GM18507 (cell line): ENCODE measurements at places on chromosomes 3 and 15.

- no peak for DNase-seq
Observed at GRCh38 chr15:29988701-29989100, 94.1 kb upstream of the GOLGA8J start.

- DNase-seq = no peak
Observed at GRCh38 chr15:62823561-62823960, 219.0 kb upstream of the TPM1 start.

DNA sequence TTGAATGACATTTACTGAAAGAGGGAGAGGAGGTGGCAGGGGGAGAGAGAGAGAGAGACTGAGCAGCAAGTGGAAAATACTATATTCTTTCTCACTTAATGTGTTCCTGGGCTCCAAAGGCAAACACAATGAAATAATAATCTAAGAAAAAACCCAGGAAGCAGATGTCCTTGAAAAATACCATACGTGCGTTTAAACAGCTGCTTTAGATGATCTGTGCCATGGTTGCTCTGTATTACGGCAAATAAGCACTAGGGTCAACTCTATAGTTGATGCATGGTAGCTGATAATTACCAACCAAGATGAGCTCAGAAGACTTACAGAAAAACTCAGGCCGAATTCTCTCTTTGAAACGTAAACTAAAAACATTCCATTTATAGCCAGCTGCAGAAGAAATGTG is 410.3 kb upstream of the TBL1XR1 start:
- no peak for DNase-seq

GRCh38 chr15:101646672-101647071 is 5.5 kb downstream of the TM2D3 start:
- DNase-seq = no peak

DNA sequence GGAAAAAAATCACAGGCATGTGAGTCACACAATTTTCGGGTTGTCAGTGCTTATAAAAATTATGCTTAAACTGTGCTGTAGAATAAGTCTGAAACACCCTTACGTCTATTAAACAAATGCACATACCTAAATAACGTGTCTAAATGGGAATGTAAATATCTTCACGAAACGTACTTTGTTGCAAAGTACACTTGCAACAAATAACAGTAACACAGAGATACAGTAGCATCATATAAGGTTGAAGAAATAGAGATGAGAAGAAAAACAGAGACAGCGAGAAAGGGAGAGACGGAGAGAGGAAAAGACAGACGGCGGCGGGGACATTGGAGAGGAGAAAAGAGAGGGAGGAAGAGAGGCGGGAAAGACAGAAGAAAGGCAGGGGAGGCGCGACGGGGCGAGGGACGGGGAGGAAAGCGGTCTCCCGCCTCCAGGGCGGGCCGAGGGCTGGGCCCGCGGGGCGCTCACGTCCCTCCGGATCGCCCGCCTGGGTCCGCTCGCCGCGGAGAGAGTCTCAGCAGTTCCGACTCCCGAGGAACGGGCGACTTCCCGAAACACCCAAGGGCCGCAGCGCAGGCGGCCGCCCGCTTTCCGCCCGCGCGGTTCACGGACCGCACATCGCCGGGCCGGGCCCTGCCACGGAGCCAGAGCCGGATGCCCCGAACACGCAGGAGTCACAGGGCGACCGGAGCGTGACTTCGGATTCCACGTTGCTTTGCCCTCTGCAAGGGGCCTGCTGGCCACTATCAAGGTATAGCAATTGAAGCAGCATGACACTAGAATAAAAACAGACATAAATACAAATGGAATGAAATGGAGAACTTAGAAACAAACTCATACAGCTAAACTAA is 153.4 kb downstream of the LMLN start:
- DNase-seq = no peak

DNA sequence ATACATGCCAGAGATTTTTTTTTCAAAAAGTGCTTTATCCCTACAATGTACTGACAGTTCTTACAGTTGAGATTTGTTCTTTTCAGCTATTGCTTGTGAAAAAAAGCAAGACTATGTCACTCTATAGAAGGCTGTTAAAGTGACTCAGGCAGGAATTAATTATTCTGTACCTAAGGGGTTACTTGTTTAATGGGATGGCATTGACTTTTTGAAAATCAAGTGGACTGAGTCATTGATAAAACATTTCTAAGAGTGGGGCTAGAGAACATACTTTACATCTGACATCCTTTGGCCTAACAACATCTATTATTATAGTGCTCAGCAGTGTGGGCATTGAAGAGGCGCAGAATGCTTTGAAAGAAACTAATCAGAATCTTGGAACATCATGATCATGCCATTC is 34.3 kb downstream of the INTS14 start:
- no peak for DNase-seq

DNA sequence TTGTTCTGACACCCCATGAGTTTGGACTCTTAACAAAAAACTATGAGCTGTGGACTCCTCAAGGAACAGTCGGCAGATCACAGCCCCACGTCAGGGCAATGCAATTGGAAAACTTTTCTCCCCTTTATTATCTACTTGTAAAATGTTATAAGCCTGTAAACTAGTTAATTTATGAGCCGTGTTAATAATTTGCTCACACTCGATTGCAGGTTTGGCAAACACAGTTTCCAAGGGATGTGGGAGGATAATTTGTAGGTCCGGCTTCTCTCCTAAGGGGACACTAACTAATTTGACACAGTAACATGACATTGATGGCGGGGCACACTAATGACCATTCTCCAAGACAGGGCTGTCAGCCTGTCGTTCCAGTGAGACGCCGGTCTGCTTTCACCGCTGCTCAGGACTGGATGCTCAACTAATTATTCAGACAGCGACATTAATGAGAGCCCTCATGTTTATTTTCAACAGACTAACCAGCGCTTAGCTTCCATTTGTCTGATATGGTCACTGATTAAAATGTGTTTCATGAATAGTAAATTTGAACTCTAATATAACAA is 222.1 kb downstream of the FOXP1 start:
- DNase-seq = no peak

DNA sequence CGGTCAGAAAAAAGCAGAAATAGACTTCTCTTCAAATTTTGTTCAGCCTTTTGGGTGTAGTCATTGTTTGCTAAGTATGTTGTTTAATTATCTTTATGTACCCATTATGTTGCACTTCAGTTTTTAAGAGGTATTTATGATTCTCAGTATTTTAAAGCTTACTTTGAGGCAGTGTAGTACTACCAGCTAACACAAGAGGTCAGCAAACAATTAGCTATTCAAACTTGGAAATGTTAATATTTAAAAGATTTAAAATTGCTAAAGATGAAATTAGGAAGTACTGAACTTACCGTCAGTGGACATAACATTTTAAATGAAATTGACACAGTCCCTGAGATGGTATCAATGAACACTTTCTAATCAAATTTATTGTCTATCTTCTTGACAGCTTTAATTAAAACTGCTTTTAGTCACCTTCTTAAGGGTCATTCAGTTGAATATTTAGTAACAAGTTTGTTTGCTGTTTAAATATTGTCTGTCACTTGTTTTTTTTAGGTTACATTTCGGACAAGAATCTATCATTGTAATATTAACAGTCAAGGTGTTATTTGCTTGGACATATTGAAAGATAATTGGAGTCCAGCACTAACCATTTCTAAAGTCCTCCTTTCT is 28.1 kb downstream of the NKIRAS1 start:
- DNase-seq = no peak

GRCh38 chr3:95172164-95172943 is 1109.5 kb downstream of the NSUN3 start:
- no peak for DNase-seq

DNA sequence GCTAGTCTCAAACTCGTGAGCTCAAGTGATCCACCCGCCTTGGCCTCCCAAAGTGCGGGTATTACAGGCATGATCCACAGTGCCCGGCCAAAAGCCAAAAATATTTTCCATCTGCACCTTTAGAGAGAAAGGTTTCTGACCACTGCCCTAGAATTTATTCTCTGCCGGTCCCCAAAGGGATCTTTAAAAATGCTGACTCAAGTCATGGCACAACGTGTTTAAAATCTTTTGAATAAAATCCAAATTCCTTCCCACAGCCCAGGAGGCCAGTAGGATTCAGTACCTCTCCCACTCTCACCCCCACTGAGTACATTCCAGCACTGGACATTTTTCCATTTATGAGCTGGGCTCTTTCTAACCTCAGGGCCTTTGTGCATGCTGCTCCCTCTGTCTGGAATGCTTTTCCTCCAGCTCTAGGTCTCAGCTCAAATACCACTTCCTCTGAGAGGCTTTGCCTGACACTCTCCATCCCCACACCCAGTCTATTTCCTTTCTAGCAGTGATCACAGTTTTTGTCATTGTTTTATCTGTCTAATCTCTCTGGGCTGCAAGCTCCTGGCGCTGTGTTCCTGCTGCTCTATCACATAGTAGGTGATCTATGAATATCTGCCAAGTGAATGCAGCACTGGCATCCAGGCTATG is 502.9 kb downstream of the SHQ1 start:
- DNase-seq = no peak

- DNase-seq = no peak
Observed at GRCh38 chr15:31471731-31472430, 145.2 kb downstream of the KLF13 start.
